ENCODE measurements at places on chromosomes 7 and 10.

- no peak for DNase-seq
Observed at GRCh38 chr10:49627038-49627437, 13.2 kb downstream of the CHAT start.

DNA sequence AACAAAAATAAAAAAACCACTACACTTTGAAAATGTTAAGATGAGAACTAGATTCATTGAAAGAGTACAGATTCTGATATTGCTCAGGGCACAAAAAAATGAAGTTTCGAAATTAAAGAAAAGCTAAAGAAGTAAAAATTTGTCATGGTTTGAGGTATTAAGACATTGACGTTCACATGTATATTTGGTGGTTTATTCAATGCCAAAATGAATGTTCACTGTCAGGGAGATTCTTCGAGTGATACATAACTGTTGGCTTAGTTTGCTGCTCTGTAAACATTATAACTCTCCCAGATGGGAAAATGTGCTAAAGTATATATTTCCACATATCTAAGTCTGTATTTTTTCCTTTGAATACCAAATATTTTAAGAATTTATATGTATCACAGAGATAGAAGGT is 345.0 kb downstream of the SEMA3D start:
- no peak for DNase-seq

GRCh38 chr10:96097865-96098264 is 32.2 kb upstream of the ZNF518A start:
- DNase-seq = no peak

DNA sequence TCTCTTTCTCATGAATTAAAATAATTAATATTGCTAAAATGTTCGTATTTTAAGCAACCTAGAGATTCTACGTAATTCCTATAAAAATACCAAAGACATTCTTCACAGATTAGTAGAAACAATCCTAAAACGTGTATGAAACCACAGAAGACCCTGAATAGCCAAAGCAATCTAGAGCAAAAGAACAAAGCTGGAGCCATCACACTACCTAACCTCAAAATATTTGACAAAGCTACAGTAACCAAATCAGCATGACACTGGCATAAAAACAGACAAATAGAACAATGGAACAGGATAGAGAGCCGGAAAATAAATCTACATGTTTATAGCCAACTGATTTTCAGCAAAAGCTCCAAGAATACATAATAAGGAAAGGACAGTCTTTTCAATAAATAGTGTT is 105.5 kb upstream of the PTN start:
- no peak for DNase-seq

DNA sequence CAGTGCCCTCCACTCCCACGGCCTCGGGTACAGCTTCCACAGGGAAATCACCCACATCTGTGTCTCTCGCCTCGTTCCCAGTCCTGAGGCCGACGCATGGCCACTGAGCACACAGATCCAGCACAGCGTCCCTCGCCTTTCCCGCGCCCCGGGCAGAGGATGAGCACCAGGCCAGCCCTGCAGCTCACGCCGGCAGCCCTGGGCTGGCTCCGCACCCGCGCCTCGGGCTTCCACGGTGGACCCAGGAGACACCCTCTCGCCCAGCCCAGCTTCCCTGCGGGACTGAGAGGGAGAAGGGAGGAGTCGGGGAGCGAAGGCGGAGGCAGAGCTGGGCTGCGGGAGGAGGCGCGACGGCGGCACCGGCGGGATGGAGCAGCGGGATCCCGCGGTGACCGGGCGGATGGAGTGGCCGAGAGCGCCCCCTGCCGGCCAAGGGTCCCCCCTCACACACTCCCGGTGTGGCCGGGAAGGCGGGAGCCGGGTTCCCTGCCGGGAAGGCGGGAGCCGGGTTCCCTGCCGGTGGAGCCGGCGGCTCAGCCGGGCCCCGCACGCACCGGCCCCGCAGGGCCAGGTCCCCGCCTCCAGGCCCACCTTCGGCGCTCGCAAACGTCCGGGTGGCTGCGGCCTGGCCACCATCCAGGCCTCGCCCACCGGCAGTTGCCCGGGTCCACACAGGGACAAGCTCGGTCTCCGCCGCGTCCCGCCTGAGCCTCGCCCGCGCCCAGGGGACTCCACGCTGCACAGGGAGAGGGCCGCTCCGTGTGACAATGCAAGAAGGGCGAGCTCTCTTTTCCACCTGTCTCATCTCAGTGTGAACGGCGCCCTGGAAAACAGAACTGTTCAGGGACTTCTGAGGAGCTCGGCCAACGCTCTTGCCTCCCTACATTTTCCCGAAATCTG is 110.3 kb upstream of the LANCL2 start:
- DNase-seq = peak; percentile 79

- DNase-seq = no peak
Observed at GRCh38 chr7:103690242-103690974, 244.4 kb upstream of the SLC26A5 start.

GRCh38 chr10:44517635-44518034 is 132.7 kb upstream of the CXCL12 start:
- DNase-seq = no peak

- DNase-seq = no peak
Observed at GRCh38 chr7:142855114-142855743, 353 bp downstream of the EPHB6 start.

GRCh38 chr7:44894888-44895580 is 9.7 kb upstream of the PURB start:
- no peak for DNase-seq

DNA sequence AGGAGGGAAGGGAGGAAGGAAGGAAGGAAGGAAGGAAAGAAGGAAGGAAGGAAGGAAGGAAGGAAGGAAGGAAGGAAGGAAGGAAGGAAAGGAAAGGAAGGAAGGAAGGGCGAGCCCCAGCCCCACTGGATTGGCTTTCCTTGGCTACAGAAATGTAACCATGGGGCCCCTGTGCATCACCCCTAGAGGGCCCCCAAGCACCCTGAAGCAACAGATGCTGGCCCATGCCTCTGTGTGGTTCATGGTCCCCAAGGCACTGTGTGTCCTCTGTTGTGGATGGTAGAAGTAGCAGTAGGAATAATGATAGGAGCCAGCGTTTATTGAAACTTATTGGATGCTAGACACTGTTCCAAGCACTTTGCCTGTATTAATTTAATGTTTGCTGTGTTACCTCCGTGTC is 116.6 kb upstream of the MACROH2A2 start:
- DNase-seq = no peak

DNA sequence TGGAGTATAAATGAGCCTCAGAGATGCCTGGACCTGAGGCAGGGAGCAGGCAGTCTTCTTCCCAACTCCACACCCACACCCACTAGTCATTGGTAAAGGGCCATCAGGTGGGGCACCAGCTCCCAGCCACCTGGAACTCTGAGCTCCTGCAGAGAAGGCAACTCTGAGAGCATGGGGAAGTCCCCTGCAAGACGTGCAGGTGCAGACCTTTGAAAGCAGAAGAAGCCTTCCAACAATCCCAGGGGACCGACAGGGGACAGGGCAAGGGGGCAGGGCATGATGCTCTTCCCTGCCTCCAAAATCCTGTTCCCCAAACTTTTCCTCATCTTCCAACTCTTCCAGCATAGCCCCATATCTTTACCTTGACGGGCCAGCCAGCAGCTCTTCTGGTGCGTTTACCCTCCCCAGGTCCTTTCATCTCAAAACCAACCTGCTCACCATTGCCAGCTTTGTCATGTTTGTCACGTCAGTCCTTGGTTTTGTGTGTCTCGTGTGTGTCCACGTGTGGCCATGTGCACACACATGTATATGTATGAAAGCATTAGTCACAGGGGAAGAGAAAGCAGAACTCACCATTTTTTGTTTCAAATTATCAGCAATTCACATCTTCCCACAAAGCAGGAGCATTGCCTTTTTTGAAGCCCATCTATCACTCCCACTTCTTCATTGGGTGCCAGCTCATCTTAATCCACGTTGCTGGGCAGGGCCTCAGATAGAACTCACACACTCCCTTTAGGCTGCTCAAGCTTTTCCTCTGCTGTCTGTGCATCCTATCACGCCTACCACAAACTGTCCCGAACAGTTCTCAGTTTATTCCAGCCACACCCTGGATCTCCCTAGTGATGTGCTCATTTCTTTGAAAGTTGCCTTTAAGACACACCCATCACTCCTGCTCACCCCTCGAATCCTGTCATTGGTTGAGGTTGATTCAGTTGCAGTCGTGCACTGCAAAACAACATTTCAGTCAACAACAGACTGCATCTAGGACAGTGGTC is 41.0 kb upstream of the AMPH start:
- no peak for DNase-seq

GRCh38 chr7:101743241-101743994 is 74.0 kb upstream of the CUX1 start:
- DNase-seq = peak; percentile 57

GRCh38 chr10:127498087-127498486 is 51.0 kb upstream of the NPS start:
- DNase-seq = no peak

DNA sequence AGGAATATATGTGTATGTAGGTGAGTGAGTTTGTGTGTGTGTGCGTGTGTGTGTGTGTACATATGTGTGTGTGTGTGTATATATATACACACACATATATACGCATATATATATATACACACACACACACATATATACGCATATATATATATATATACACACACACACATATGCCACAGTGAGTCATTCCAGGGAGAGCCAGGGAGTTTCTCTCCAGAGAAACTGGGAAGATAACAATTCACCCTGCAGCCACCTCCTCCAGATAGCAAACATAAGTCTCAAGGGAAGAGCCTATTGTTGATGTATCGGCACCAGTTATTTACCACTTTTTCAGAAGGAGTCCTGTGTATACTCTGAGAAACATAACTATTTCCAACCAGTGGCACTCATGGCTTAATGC is 102.3 kb upstream of the STK17A start:
- DNase-seq = no peak

Measured in activated CD4-positive, alpha-beta T cell treated with anti-CD3 and anti-CD28 coated beads, Interleukin-2, amount 50 U/mL, for 48 hours (primary cell).